ENCODE measurements at places on chromosomes 13 and 19.

GRCh38 chr19:56133858-56134653, 7.0 kb upstream of the ZNF444 start:
- DNase-seq = no peak

- DNase-seq = peak; percentile 24
Measured at GRCh38 chr19:38538793-38539528, 78.8 kb downstream of the MAP4K1 start.

DNA sequence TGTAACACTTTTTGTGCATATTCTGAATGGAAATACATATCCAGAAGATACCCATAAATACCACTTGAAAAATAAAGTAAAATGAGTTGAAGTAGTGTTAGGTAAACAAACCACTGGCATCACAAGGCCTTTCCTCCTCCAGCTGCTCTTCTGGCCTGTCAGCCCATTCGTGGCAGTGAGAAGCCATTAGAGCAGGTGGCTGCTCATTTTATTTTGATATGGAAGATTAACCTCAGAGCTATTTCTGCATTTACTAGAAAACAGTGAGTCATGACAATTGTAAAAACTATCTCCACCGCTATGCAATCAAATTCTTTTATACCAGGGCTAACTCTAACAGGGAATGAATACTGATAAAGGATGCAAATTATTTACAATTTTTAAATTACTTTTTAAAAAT, 2898.1 kb downstream of the PCDH9 start:
- DNase-seq = no peak

DNA sequence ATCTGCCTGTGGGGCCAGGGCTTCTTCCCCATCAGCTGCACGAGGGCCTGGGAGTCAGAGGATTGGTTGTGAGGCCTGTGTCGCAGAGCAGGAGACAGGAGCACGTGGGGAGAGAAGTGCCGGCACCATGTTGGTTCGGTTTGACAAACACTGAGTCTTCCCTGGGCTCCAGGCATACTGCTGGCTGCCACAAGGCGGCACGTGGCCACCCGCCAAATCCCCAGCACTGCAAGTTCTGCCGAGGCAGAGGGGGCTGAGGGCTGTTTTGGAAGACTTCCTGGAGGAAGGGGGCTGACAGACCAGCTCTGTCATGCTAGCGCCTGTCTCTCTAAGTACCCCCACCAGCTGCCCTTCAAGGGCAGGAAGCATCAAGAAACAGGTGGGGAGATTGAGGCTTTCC, 9.5 kb downstream of the SHANK1 start:
- DNase-seq = no peak

GRCh38 chr13:84126671-84127171, 244.4 kb upstream of the SLITRK1 start:
- DNase-seq = peak; percentile 67

DNA sequence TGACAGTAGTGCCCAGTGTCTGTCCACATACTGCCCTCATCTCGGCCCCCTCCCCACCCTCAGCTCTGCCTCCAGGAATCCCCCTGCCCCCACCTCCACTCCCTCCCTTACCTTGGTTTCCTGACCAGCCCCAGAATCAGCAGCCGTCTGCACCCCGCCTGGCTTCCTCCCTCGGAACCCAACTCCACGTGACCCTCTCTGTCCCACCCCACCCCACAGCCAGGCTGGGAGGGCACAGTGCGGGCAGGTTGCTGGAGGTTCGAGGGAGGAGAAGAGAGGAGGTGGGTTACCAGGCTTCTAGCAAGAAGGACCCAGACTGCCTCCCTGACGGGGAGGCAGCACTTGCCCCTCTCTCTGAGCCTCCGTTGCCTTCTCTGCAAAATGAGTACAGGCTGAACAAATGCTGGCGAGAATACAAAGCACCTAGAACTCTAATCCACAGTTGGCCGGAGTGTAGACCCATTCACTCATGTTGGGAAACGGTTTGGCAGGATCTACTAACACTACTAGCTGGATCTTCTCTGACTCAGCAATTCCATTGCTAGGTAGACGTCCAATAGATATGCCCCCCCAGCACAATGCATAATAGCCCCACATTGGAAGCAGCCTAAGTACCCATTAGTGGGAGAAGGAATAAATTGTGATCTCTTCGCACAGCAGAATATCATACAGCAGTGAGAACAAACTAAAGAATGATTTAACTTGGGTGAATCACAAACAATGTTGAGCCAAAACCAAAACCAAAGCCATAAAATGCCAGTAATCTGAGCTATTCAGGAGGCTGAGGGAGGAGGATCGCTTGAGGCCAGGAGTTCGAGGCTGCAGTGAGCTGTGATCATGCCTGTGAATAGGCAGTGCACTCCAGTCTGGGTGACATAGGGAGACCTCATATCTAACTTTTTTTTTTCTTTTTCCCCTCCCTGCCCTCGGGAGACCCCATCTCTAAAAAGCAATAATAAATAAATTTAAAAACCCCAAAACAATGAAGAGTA, at the start of gene RASAL3:
TSS of gene RASAL3 (minus strand) at position 151 of the 992 bp plus-strand sequence. CDS start 186 bp downstream, outside the sequence.
- DNase-seq = peak; percentile 51

DNA sequence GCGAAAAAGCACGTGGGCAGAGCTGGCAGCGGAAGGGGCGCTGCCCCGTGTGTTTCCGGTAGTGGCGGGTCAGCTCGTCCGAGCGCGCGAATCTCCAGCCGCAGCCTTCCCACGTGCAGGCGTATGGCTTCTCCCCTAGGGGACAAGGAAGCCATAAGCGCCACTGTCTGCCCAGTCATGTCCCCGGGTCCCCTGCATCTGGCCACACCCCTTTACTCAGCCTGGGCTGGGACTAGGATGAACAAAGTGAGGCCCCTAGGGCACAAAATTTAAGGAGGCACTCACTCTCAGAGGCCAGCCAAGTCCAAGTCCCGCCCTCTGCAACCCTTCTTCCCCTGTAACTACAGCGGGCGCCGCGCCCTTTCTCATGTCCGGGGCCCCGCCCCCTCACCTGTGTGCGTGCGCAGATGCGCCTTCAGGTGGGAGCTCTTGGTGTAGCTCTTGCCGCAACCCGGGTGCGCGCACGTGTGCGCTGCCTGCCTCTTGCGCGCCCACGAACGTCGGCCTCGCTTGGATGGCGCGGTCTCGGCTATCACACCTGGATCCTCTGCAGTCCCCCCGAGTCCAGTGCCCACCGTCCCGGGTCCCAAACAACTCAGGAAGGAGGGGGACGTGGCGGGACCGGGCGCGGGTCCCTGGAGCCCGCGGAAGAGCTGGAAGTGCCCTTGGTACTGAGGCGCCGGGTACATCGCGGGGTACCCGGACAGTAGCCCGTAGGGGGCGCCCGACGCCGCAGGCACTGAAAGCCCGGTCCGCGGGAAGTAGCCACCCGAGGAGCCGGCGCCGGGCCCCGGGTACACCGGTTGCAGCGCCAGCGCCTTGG, 1.9 kb downstream of the KLF1 start:
- DNase-seq = peak; percentile 76

GRCh38 chr13:67238277-67238859, 8.2 kb upstream of the PCDH9 start:
- DNase-seq = peak; percentile 47

- no peak for DNase-seq
Measured at GRCh38 chr13:29911781-29912418, 61.5 kb upstream of the UBL3 start.

DNA sequence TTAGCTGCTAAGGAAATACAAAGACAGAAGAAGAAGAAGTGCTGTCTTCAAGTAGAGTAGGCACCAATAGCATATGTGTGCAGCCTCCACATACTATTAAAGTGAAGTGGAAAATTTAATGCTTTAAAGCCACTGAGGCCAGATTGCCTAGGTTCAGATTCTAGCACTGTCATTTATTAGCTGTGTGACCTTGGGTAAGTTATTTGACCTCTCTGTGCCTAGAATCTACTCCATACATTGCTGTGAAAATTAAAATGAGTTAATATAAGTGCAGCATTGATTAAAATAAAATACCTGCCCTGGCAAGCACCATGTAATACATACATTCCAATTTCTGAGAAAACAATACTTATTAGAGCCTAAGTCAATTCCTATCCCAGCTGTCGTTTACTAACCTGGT, 110.5 kb downstream of the FRY start:
- DNase-seq = no peak

DNA sequence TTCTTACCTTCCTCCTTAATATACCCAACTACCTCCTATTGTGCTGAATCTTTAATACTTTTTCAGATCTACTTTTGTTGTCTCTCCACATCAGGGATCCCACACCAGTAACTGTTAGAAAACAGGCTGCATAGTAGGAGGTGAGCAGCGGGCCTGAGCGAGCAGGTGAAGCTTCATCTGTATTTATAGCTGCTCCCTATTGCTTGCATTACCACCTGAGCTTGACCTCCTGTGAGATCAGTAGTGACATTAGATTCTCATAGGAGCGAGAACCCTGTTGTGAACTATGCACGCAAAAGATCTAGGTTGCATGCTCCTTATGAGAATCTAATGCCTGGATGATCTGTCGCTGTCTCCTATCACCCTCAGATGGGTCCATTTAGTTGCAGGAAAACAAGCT, 279.8 kb downstream of the DIAPH3 start:
- DNase-seq = no peak

GRCh38 chr19:35204799-35205732, 23.5 kb downstream of the FAM187B start:
- DNase-seq = no peak

GRCh38 chr19:1672038-1672768, 19.8 kb upstream of the TCF3 start:
- peak; percentile 65 for DNase-seq
